ENCODE measurements at places on chromosomes 6 and 20. TPM values are rescaled to one million over a fixed set of nuclear protein-coding genes. Genes with fewer than 3 reads are reported as not detected.

- peak; percentile 2 for DNase-seq
- H3K4me1 ChIP-seq: no peaks in the 10 kb centered on the region
- no peak overlapping the region for H3K27ac ChIP-seq
- no peaks in the 10 kb centered on the region for H3K27me3 ChIP-seq
- no peaks in the 10 kb centered on the region for H3K36me3 ChIP-seq
These were observed 221.3 kb downstream of the GRIK2 start for GRCh38 chr6:101614774-101615173.

DNA sequence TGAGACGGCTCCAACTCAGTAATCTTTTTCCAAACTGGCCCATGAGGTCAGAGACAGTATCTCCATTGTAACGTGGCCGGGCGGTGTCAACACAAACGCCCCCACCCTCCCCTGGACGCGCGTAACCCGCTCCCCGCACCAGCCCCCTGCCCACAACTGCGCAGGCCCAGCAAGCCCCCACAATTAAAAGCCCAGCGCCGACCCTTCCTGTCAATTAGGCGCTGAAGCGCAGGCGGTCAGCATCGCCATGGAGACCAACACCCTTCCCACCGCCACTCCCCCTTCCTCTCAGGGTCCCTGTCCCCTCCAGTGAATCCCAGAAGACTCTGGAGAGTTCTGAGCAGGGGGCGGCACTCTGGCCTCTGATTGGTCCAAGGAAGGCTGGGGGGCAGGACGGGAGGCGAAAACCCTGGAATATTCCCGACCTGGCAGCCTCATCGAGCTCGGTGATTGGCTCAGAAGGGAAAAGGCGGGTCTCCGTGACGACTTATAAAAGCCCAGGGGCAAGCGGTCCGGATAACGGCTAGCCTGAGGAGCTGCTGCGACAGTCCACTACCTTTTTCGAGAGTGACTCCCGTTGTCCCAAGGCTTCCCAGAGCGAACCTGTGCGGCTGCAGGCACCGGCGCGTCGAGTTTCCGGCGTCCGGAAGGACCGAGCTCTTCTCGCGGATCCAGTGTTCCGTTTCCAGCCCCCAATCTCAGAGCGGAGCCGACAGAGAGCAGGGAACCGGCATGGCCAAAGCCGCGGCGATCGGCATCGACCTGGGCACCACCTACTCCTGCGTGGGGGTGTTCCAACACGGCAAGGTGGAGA lies at the start of the genes HSPA1A and HSPA1L:
Gene HSPA1A (plus strand): TSS at position 519 of the 814 bp plus-strand sequence. CDS start 214 bp downstream, at position 733.
Gene HSPA1L (minus strand): TSS at position 259 of the 814 bp plus-strand sequence. CDS start 3,311 bp downstream, outside the sequence.
- peaks cover 13% of the 10 kb centered on the region for H3K4me1 ChIP-seq
- peak within 1 kb of the TSS; percentile 87 for H3K27ac ChIP-seq
- peak within 1 kb of the TSS; percentile 56 for H3K4me3 ChIP-seq
- H3K27me3 ChIP-seq: no peaks in the 10 kb centered on the region
- no peaks in the 10 kb centered on the region for H3K36me3 ChIP-seq

DNA sequence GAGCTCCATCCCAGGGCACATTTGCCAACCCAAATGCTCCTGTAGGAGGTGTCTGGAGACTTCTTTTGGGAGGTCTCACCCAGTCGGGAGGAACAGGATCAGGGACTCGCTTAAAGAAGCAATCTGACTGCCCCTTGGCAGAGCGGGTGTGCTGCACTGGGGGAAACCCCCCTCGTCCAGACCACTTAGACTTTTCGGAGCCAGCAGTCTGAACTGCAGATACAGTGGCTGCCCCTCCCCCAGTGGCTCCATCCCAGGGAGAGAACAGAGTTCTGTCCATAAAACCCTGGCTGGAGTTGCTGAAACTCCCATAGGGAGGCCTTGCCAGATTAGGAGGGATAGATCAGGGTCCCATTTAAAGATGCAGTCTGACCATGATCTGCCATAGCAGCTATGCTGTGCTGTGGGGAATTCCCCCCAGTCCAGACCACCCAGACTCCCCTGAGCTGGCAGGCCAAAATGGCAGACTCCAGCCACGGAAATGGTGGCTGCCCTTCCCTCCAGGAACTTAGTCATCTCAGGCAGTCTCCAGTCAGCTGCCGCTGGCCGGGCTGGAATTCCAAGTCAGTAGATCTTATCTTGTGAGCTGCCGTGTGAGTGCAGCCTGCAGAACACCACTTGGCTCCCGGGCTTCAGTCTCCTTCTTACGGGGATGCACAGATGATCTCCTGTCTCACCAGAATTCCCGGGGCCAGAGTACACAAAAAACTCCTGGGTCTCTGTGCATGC lies 278.1 kb upstream of the SASH1 start:
- H3K4me1 ChIP-seq: no peaks in the 10 kb centered on the region
- no peaks in the 10 kb centered on the region for H3K27me3 ChIP-seq
- H3K36me3 ChIP-seq: no peaks in the 10 kb centered on the region
- H3K27ac ChIP-seq: no peak overlapping the region
- no peak overlapping the region for H3K4me3 ChIP-seq

DNA sequence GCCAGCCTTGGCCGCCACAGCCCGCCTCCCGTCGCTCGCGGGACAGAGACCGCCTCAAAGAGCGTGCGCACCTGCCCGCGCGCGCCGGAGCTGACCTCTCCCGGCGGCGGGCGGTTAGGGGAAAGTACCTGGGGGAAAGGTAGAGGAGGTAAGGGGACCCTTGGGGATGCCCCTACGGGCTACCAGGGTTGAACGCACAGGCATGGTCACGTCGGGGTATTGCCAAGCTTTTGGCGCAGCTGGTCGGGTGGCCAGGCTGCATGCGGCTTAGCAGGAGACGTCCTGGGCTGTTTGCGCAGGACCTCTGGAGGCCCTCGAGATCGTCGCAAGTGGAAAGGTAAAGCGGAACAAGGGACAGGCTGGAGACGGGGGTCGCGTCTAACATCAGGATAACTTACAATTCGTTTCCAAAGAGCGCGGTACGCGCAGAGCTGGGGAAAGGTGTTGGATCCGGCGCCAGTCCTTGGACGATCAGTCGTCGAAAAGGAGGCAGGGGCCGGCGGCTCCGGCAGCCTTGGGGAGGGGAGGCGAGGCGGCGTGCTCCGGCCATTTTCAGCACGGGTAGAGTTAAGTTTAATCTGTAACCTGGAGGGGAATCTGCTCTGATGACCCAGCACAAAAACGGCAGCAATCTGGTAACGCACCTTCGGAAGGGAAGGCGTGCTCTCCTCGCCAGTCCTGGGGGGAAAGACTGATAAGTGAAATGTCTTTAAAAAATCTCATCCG lies 9.0 kb downstream of the GNAS-AS1 start:
- no peak for DNase-seq
- H3K27ac ChIP-seq: no peak overlapping the region
- no peaks in the 10 kb centered on the region for H3K36me3 ChIP-seq
- peaks cover 52% of the 10 kb centered on the region for H3K27me3 ChIP-seq
- no peak overlapping the region for H3K4me3 ChIP-seq

DNA sequence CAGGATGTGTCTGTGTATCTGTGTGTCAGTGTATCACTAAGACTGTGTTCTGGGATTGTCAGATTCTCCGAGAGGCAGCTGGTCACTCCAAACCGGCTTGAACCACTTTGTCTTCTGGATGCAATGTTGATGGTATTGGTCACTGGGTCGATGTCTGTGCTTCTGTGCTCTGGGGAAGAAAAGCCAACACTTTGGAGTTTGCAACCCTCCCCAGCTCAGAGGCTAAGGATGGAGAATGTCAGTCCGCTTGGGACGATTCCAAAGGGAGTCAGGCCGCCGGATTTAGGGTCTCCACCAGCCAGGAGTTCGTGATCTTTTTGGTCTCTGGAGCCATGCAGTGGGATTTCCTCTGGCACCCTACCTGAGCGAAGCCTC lies 5.2 kb downstream of the MAFB start:
- DNase-seq: no peak
- H3K27me3 ChIP-seq: peaks cover 17% of the 10 kb centered on the region
- no peak overlapping the region for H3K4me3 ChIP-seq

DNA sequence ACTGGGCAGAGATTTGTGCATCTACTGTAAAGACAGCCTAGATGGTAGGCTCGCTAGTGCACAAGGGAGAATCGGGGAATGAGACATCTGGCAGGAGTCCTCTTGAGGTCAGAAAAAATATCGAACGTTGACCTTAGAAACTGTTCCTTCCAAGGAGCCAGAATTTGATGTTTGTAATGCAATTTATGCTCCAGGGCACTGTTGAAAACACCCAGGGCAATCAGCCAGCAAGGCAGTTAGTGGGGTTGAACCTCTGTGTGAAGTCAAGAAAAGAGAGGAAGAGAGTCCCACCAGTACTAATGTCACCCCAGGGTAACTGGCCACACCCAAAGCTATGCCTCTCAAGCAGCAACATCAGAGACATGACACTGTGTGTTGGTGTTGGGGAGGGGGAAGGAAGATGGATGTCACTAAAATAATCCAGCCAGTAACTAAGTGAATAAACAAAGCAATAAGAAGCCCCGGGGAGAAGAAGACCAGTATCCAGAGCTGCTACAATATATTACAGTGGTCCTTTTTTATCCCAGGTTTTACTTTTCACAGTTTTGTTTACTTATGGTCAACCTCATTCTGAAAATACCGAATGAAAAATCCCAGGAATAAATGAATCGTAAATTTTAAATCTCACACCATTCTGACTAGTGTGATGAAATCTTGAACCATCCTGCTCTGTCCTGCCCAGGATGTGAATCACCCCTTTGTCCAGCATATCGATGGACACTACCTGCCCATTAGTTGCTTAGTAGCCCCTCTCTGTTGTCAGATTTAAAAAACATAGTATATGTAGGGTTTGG lies 32.9 kb upstream of the PDE10A start:
- H3K4me3 ChIP-seq: no peak overlapping the region
- H3K27ac ChIP-seq: no peak overlapping the region
- no peak for DNase-seq
- no peaks in the 10 kb centered on the region for H3K36me3 ChIP-seq
- H3K4me1 ChIP-seq: peaks cover 7% of the 10 kb centered on the region
- no peaks in the 10 kb centered on the region for H3K27me3 ChIP-seq

The ZNF334 gene
- total RNA-seq: 0.28 TPM

Measured in Panc1 (cell line).